ENCODE measurements at places on chromosomes 3 and 15.

DNA sequence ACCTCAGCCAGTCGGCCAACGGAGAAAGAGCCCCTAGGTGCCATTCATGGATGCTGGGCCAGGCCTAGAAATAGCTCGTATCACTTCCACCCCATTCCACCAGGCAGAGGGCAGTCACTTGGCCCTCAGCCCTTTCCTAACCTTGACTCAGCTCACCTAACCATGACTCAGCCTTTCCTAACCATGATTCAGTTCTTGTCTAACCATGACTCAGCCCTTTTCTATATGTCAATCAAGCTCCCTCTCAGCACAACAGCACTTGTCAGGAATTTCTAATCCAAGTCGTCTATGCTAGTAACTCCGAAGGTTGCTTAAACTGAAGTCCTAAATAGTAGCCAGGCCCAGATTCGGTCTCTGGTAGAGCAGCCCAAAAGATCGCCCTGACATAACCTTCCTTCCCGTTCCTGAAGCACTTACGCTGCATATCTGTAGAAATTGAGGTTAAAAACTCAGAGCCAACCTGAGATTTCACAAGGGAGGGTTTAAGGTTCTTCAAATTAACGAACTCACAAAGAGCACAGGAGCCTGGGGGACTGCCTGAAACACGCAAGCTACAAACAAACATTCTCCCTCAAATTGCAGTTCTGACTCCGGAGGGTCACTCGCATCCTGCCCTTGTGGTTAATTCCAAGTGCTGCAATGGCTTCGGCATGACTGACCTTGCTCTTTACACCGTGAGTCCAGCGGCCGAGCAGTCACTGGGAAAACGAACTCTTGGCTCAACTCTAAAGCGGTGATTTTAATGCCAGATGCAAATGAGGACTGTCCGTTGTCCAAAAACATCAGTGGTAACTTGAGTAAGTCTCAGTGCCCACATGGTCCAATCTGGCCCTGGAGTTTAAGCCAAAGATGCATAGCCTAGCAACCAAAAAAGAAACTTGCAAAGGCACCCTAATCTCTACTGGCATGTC is 99.9 kb downstream of the ADAMTS17 start:
- peaks cover 2% of the 10 kb centered on the region for H3K36me3 ChIP-seq
- H3K4me3 ChIP-seq: no peak overlapping the region
- H3K27ac ChIP-seq: no peak overlapping the region
- DNase-seq: no peak
- peaks cover 5% of the 10 kb centered on the region for H3K4me1 ChIP-seq

GRCh38 chr3:167251678-167252077 is 128.4 kb downstream of the ZBBX start:
- H3K4me1 ChIP-seq: no peaks in the 10 kb centered on the region

DNA sequence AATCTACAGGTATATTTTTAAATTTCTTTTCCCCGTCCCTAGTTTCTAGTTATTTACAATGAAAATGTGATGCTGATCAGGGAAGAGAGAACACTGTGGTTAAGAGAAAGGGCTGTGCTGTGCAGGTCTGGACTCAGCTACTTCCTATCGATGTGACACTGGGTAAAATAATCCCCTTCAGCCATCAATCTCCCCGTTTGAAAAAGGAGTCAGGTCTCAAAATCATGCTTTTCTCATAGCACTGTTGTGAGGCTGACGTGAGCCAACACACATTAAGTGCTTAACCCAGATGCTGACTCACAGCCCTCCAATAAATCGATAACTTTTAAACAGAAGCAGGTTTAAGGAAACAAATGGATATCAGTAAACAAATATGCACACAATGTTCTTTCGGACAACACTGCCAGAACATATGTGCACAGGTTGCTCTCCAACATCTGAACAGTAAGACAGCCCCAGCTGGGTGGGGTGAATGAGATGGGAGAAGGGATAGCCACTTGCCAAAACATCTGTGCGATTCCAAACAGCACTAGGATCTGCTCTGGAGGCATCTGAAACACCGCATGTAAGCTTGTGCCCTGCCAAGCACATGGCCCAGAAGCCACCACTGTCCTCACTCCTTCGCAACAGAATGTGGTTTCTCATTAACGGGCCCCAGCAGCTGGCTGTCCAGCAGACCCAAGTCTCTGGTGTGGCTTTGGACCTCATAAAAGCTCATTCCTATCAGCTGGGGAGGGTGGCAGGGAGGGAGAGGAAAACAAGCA is 143.2 kb upstream of the PRICKLE2 start:
- H3K27me3 ChIP-seq: no peaks in the 10 kb centered on the region
- no peak for DNase-seq
- H3K4me1 ChIP-seq: no peaks in the 10 kb centered on the region
- H3K4me3 ChIP-seq: no peak overlapping the region

GRCh38 chr3:191269289-191270085 is 59.7 kb upstream of the CCDC50 start:
- no peak for DNase-seq
- no peak overlapping the region for H3K4me3 ChIP-seq

Data from central memory CD8-positive, alpha-beta T cell (primary cell).